ENCODE measurements at places on chromosomes 16 and 17.

DNA sequence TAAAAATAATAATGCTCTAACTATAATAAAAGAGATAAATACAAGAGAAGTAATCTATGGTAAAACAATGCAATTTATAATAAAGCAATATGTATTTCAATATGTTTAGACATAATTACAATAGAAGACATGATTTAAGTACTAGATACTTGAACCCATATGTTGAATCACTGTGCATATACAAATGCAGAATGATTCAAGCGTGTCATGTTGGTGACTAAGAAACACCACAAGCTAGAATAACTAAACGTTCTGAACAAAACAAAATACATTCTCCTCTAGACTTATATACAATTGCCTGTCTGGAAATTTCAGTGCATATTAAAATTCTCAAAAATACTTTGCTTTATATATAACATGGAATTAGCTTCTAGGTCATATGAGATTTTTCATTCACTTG lies 11.2 kb downstream of the TADA2A start:
- DNase-seq = no peak

DNA sequence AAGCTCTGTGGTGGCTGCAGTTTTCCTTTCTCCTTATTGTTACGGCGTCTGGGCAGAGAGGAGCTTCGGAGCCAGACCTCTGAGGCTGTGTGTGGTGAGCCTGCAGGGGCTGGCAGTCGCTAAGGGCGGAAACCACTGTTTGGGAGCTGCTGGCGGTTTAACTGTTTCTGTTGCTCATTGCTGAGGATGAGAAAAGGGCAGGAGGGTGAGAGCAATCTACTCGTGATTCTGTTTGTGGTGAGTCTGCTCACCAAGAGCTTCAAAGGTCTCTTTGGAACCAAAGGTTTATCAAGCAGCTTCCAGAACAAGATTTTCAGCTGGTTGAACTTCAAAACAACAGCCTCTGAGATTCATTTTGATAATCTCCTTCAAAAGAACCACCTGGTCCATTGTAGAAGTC lies 143.9 kb downstream of the ANKFN1 start:
- DNase-seq = no peak

DNA sequence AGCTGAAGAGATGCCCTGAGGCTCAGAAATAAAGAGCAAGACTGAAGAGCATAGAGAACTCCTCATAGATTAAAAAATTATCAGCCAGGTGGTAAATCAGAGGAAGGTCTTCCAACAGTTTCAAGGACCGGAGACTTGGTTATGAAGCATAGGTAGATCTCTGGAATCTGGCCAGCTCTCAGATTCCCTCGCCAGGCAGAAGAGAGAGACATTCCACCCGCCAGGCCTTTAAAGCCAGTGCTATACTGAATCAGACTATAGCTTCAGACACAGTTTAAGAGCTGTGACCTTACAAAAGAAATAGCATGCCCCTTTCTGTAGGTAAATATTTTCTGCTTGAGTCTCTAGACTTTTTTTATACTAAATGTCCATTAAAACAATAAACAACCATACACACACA lies 70.3 kb downstream of the NFATC3 start:
- no peak for DNase-seq

DNA sequence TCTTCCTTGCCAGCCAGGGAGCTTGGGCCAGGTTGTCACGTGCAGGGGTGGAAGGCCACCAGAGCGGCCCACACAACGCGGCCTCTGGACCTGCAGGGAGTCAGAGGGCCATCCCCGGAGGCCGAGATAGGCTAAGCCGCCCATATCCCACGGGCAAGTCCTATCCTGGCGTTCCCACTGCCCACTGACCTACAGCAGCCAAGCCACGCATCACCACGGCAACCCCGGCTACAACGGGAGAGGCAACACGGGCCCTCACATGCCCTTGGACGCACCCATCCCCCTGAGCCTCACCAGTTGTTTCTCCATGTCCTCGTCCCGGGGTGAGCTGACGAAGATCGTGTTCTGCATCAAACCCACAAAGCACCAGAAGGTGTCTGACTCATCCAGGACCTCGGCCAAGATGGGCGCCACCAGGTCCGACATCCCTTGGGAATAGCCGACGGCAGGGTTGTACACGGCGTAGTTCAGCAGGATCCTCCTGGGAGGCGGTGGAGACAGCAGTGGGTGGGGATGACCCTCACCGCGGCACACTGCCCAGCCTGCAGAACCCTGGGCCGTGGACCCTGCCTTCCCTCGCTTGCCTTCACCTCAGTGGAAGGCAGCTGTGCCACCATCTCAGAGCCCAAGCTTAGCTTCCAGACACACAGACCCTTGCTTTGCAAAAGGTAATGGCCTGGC lies 88.2 kb downstream of the TBC1D16 start:
- DNase-seq = no peak

DNA sequence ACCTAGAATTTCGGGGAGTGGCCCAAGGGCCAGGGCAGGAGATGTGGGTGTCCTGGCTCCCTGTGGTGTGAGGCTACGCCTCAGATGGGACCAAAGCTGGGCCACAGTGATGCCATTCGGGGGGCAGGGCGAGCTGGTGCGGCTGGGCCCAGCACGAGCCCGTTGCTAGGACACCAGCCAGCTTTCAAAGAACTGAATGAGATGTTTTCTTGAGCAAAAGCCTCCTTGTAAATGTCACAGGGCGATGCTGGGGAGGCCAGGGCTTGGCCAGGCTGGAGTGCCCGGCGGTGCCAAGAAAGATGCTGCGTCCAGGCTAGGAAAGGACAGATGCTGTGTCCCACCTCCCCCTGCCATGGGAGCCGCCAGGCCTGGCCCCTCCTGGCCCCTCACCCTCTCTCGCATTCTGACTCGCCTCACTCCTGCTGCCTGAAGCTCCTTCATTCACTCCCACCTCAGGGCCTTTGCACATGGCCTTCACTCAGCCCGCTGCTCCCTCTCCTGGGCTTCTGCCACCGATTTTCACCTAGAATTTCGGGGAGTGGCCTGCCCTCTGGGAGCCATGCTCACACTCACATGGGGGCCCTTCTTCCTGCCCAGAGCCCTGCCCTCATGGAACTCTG lies 39.1 kb downstream of the CPNE2 start:
- no peak for DNase-seq

GRCh38 chr17:80929449-80929848 lies 62.2 kb upstream of the CHMP6 start:
- DNase-seq = no peak

GRCh38 chr17:56173958-56174835 lies 20.9 kb downstream of the ANKFN1 start:
- no peak for DNase-seq

DNA sequence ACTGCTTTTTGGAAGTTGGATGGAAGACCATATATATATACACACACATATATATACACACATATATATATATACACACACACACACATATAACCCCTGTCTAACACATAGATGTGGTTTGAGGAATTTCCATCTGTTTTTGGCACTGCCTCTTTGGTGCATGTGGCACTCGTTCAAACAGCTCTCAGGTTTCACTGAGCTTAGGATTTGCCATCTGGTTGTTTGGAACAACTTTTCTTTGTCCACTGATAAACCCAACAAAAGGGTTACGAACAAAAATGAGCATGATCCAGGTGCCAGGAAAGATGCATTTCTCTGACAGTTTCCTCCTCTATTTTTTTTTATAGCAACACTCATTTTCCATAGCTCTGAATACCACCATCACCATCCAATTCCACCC lies 14.6 kb upstream of the KCNJ16 start:
- no peak for DNase-seq

GRCh38 chr17:13678841-13679240 lies 77.1 kb upstream of the HS3ST3A1 start:
- no peak for DNase-seq

GRCh38 chr16:47946092-47946491 lies 209.7 kb downstream of the ABCC12 start:
- no peak for DNase-seq

DNA sequence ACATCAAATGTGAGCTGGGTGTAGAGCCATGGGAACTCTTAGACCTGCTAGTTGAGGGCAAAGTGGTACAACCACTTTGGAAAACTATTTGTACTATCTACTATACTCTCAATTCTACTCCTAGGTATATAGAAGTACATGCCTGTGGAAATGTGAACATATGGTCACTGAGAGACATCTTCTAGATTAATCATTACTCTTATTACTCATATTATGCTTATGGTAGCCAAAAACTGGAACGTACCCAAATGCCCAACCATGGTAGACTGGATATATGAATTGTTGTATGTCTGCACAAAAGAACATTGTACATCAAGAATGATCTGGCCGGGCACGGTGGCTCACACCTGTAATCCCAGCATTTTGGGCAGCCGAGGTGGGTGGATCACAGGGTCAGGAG lies 2.7 kb downstream of the WDR45B start:
- DNase-seq = no peak

DNA sequence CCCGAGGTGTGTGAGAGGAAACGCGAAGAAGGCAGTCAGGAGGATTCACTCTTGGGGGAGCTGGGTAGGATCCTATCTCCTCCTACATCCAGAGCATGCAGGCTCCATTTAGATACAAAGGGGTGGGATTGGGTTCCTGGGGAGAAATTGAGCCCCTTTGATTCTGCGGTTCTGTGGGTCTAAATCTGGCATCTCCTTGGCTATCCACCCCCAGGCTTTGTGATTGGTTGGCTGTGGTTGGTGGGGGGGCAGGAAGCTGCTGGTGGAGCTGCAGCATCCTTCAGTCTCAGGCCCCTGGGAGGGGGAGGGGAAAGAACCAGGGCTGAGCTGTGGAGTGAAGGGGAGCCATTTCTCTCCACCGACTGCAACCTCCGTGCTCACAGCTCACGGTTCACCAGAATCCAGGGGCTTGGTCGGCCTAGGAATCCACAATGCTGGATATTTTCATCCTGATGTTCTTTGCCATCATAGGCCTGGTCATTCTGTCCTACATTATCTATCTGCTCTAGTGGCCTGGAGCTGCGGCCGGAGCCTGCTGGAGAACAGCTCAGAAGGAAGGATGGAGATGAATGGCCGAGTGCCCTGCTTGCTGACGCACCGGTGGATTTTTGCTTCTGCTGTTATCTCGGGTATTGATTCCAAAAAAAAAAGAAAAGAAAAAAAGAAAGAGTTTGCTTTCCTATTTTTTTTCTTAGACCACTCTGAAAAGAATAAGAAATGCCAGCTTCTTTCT lies at the start of gene LASP1NB:
LASP1NB (plus strand) TSS at position 352 of the 733 bp plus-strand sequence.
- DNase-seq = no peak

- no peak for DNase-seq
These were observed 4.1 kb upstream of the SMIM5 start for GRCh38 chr17:75629157-75629556.

DNA sequence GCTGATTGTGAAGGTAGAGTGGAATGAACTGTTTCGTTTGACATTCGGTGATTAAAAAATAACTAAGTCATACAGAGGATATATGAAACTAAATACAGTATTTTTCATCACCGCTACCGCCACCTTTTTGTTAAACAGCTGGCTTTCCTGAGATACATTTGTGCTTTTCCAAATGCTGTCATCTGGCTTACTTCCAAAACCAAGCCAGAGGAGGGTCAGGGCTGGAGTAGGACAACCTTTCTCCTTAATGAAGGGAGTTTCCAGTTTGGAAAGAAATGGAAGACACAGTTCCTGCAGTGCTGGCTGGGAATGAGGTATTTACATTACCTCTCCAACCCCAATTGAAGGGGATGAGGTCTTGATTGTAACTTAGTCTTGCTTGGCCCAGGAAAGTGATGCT lies 3.2 kb downstream of the TNRC6C start:
- no peak for DNase-seq

DNA sequence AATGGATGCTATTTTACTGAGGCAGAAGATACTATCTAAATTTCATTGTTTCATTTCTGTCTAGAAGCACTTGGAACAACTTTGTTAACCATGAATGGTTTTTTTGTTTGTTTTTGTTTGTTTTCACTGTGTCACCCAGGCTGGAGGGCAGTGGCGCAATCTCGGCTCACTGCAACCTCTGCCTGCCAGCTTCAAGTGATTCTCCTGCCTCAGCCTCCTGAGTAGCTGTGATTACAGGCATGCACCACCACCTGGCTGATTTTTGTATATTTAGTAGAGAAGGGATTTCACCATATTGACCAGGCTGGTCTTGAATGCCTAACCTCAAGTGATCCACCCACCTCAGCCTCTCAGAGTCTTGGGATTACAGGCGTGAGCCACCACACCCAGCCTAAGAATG lies 40.5 kb downstream of the ABHD15 start:
- no peak for DNase-seq

GRCh38 chr17:41982026-41982760 lies 15.6 kb downstream of the CNP start:
- DNase-seq = no peak

- no peak for DNase-seq
These were observed 1.0 kb downstream of the SRCIN1 start for GRCh38 chr17:38604479-38605403.

- DNase-seq = no peak
These were observed 472.4 kb downstream of the PMP22 start for GRCh38 chr17:14792746-14793145.

- no peak for DNase-seq
These were observed 348.2 kb downstream of the CDH11 start for GRCh38 chr16:64773638-64774037.

- peak; percentile 5 for DNase-seq
These were observed 53.1 kb downstream of the CYB5B start for GRCh38 chr16:69477546-69477945.

DNA sequence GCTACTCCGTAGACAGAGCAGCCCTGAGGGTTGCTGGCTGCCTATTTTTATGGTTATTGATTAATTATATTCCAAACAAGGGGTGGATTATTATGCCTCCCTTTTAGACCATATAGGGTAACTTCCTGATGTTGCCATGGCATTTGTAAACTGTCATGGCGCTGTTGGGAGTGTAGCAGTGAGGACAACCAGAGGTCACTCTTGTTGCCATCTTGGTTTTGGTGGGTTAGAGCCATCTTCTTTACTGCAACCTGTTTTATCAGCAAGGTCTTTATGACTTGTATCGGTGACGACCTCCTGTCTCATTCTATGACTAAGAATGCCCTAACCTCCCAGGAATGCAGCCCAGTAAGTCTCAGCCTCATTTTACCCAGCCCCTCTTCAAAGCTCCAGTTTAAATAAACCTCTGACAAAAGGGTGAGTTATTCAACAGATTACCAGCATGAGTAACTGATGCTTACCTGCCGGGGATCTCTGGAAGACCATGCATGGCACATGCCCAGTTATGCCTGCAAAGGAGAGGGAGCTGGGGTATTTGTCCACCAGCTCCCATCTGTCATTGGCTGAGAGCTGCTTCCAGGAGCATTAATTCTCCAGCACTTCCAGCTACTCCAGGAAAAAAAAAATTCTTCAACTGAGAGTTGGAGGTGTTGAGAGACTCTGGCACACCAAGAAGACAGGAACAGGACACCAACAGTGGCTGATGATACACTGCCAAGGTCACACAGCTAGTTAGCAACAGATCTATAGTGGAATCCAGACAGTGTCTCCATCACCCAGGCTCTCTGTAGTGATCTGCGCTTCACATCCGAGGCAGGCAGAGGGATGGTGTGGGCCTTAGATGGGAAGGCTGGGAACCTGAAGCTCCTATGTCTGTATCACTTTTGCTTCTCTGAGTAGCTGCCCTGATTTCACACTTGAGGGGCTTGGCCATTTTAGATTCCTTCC lies 36.6 kb upstream of the IL21R start:
- DNase-seq = no peak

GRCh38 chr17:70644096-70644495 lies 474.8 kb downstream of the KCNJ2 start:
- DNase-seq = no peak
